Dermis microvascular lymphatic vessel endothelial cell (primary cell): ENCODE measurements at places on chromosomes 6 and 20. TPM values are rescaled to one million over a fixed set of nuclear protein-coding genes. Genes with fewer than 3 reads are reported as not detected.

The MATN4 gene
- total RNA-seq, result under 0.01 TPM in 2 replicates

The DEK gene
- total RNA-seq, result 51.3 and 96.8 TPM in 2 replicates

The PSORS1C2 gene
- not detected in 2 replicates for total RNA-seq

The ARHGAP40 gene
- total RNA-seq, result not detected in 2 replicates

The FOXS1 gene
- 0.39 and 0.76 TPM in 2 replicates for total RNA-seq

The TEAD3 gene
- 0.13 and 0.26 TPM in 2 replicates for total RNA-seq

The ZNF391 gene
- 0.13 and 0.38 TPM in 2 replicates for total RNA-seq

The CDSN gene
- under 0.01 TPM in 1 of 2 replicates, not detected in the other for total RNA-seq

The AKAP12 gene
- total RNA-seq, result 314 and 444 TPM in 2 replicates

The LAMA2 gene
- total RNA-seq, result 0.13 and 0.64 TPM in 2 replicates

The RNF114 gene
- total RNA-seq, result 30.8 and 47.2 TPM in 2 replicates

The MROH8 gene
- total RNA-seq, result 0.64 and 1.6 TPM in 2 replicates

The HS3ST5 gene
- total RNA-seq, result not detected in 2 replicates

The GSTA3 gene
- total RNA-seq, result not detected in 2 replicates

The PLCB4 gene
- 2.1 and 4.0 TPM in 2 replicates for total RNA-seq

The MYLK2 gene
- total RNA-seq, result 14.5 and 42.1 TPM in 2 replicates
